ENCODE measurements at places on chromosomes 5 and 9.

DNA sequence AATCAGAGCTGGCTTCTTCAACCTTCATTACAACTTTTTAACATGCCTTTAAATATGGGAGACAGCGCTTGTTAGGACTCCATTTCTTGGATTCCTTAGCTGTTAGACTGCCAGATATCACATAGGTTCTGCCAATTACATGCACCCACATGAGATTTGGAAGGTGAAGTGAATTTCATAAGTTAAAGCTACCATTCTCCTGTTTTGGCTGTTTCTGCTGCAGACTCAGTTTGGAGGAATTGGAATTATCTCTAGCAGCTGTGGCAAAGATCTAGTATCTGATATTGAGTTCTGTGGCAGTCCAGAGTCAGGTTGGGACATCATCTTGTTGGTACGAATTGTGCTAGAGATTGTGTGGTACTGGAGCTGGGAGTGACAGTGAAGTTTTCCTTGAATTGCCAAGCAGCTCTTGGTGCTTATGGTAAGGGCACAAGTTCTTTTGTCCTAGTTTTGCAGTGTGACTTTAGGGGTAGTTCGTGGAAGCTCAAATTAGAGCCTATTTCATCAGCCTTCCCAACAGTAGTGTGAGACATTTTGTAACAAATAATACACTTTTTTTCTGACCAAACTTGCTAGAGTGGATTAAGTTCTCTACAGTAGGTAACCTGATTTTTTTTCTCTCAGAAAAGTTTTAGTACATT, 9.1 kb upstream of the PJA2 start:
- DNase-seq = no peak

DNA sequence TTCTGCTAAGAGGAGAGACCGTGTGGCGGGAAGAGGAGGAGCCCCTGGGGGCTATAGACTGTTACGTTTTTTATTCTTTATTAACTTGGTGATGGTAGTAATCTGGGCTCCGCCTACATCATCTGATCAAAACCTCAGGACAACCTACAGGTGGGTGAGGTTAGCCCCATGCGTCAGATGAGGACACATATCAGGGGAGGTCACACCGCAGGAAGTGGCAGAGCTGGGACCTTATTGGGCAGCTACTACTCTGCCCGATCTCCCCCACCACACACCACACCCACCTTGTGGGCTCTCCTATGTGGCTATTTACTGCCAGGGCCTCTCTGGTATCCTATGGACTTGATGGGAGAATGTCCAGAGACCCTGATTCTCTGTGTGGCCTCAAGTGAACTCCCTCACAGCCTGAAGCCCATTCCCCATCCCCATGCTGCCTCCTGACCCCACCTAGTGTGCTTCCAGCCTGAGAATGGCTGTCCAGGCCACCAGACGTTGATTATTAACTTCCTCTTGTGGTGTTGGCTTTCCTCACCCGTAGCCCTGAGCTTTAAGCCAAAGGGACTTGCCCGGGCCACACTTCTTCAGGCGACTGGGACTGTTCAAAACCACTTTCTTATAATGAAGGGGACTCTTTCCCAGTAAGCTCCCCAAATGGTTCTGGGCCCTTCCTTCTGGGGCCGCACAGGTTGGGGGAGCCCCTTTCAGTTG, 8.2 kb downstream of the UNC5A start:
- DNase-seq = no peak

- DNase-seq = no peak
Observed at GRCh38 chr9:84062538-84062937, 81.9 kb downstream of the RMI1 start.

- no peak for DNase-seq
Observed at GRCh38 chr9:136697146-136697820, 10.0 kb upstream of the AGPAT2 start.

- DNase-seq = no peak
Observed at GRCh38 chr5:489689-490080, 34.6 kb downstream of the SLC9A3 start.

- DNase-seq = no peak
Observed at GRCh38 chr5:139178935-139179334, 19.2 kb downstream of the SIL1 start.

- DNase-seq = no peak
Observed at GRCh38 chr9:116683535-116683934, 3.6 kb upstream of the TRIM32 start.

- no peak for DNase-seq
Observed at GRCh38 chr5:126508251-126508961, 85.2 kb downstream of the GRAMD2B start.

DNA sequence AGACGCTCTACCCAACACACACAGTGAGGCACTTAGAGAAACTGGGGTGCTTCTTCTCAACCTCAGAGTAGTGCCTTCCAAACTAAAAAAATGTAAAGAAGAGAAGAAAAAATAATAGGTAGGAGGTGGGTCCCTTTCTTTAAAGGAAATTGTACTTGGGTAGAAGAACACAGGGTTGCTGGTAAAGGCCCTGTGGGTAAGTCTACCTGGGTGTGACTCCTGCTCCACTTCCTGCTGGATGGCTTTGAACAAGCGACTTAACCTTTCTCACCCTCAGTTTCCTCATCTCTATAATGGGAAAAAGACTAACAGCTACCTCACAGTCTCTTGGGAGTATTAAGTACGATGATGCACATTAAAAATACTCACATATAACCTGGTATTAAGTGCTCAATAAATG, 32.1 kb upstream of the GLRA1 start:
- DNase-seq = no peak

DNA sequence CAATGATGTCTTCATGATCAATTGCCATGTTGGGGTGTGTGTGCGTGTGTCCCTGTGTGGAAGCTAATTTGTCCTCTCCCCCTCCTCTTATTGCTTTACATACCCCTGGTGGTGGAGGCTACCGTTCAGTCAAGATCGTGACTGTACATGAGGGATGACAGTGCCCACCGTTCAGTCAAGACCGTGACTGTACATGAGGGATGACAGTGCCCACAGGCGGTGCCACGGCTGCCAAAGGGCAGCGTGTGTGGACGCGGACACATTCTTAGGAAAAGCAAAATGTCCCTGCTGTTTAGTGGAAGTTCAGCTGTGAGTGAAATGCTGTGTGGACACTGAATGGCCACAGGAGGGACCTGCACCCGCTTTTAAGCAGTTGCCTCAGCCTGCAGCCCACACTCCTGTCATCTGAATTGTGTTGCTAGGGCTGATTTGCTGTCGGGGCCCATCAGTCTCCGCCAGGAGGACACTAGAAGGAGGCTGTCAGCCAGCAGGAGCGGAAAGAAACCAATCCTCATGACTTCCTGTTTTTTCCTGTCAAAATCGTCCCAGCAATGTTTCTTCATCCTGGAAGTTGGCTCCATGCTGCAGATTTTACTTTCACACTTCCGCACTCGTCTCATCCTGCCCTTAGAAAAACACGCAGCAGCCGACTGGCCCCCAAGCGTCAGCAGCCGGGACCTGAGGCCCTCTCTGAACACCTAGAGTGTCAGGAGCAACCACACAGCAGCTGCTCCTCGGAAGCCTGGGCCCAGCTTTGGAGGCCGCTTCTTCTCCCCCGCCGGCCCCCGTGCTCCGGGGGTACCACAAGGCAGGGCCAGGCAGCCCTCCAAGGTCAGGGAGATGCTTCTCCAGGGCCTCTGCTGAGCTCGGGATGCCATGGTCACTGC, 9.1 kb downstream of the OR2V1 start:
- DNase-seq = no peak

DNA sequence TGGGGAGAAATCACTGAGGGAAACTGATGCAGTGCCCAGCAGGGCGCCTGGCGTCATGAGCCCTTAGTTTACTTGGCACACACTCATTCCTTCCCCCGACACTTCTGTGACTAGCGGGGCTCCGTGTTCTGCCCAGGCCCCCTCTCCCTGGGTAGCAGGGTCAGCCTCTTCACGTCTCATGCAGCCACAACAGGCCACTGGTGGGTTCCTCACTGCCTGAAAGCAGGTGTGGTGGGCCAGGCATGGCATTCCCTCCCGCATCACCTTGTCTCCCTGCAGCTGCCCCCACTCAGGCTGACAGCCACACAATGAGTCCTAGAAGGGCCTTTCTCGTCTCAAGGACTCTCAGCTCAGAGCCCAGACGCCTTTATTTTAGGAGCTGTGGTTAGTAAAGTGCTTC, 51.1 kb upstream of the CPLX2 start:
- DNase-seq = no peak

GRCh38 chr9:37640246-37640645, 10.5 kb upstream of the FRMPD1 start:
- DNase-seq = no peak

GRCh38 chr5:164346785-164347630, 841.6 kb downstream of the MAT2B start:
- no peak for DNase-seq

DNA sequence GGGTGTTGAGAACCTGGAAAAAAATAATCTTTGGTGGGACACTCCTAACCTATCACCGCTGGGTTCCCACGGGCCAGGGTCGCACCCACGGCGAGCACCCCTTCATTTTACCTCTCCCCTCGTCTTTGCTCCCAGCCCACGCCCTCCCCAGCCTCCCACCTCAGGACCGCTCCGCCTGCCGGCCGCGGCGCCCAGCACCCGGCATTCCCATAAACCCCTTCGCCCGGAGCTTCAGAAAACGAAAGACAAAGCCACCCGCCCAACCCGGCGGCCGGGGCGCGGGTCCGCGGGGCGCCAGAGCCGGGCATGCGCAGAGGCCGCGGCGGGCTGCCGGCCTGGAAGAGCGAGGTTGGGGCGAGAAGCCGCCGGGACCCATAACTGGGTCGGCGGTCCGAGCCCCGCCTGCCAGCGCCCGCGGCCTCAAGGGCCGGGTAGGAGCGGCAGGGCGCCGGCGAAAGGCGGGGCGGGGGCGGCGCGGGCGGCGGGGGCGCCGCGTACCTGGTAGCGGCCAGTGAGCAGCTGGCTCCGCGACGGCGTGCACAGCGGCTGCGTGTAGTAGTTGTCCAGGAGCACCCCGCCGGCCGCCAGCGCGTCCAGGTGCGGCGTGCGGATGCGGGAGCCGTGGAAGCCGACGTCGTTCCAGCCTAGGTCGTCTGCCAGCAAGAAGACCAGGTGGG, 533 bp downstream of the ARSB start:
- DNase-seq = peak; percentile 84

DNA sequence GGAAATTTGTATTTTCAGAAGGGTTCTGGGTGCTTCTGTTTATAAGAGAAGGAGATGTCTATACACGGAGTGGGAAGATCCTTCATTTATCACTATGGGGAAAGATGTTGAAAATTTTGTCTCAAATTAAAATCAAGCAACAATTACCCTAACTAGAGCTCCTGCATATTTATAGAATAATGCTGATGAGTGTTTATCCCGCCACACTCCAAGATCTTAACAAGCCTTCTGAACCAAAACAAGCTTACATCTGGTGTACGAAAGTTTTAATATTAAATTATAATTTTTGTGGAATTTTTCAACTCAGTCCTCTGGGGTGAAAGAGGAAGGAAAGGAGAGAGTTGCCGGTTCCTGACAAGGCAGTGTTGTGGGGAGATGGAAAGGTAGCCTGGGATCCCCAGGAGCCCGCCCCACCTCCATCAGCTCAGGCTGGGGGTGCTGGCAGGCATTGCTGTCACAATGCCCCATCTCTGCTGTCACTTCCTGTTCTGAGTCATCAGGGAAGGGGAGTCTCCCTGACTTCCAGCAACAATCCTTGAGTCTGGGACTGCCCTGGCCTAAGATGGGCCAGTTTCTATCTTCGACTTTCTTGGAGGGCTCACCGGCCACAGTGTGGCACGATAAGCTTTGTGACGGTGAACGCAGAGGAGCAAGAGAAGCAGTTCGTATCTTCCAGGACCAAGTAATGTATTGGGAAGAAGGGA, 64.5 kb downstream of the ERAP1 start:
- DNase-seq = peak; percentile 36

GRCh38 chr5:180787711-180788431, 14.7 kb downstream of the MGAT1 start:
- DNase-seq = no peak

DNA sequence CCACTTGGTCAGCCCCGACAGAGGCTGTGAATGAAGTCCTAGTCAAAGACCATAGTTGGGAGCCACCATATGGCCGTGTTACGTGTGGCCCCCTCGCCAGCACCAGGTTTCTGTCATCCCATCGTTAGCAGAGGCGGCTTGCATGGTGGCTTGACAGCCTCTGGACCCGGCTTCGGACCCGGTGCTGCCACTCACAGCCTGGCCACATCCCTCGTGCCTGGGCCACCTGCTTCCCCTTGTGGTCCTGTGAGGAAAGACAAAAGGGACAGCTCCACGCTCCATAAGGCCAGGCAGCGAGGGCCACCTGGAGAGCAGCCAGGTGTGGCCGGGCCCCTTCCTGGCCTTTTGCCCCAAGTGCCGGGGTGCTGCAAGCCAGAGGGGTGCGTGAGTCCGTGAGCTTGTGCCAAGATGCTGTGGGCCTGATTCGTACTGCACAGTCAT, 6.2 kb downstream of the NKD2 start:
- no peak for DNase-seq

DNA sequence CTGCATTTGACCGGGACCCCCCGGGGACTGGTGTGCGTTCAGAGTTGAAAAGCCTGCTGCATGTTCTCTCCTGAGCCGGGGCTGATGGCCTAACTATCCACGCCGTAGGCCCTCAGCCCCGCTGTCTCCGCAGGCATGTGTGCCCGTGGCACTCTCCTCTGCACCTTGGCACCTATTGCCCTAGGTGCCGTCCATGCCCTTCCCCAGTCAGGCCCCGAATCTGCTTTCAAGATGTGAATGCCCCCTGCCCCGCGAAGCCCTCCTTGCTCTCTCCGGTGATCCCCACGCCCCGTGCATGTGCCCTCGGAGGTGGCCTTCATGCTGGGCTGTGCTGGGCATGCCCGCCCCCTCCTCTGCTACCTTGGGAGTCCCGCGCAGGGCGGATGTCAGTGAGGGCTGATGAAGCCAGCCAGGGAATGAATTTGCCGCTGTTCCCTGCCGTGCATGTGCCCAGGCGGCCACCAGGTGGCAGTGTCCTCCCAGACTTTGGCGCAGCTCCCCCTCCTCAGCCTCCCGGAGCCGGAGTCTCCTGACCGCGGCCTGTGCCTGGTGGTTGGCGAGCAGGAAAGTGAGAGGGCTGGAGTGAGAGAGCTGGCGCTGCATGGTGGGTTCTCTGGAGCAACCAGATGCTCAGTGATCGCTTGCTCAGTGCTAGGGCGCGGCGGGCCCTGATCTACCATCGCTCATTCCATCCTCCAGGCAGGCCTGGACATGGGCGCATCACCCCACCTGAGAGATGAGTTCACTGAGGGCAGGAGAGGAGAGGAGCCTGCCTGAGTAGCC, 112.9 kb upstream of the LMX1B start:
- DNase-seq = peak; percentile 87

DNA sequence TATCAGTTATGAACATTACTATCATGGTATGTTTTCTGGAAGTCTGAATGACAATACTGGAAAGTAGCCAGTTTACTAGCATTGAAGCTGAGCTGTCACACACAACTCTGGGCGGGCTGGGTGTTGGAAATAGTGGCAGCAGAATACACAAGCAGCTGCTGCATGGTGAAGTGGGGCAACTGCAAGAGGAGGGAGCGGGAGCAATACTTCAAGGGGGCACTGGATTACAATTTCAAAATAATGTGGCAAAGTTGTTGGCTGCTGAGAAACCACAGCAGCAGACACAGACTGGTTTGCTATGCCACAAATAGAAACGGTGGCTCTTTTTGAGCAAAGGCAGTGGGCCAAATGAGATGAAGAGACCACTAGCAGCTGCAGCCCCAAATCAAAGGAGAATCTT, 350.2 kb downstream of the KIAA0825 start:
- DNase-seq = no peak
